Stimulated activated CD4-positive, alpha-beta T cell treated with anti-CD3 and anti-CD28 coated beads, Interleukin-1b, Interleukin-23, amount 100 ng/mL, for 48 hours (primary cell): ENCODE measurements at places on chromosomes 1 and 21.

DNA sequence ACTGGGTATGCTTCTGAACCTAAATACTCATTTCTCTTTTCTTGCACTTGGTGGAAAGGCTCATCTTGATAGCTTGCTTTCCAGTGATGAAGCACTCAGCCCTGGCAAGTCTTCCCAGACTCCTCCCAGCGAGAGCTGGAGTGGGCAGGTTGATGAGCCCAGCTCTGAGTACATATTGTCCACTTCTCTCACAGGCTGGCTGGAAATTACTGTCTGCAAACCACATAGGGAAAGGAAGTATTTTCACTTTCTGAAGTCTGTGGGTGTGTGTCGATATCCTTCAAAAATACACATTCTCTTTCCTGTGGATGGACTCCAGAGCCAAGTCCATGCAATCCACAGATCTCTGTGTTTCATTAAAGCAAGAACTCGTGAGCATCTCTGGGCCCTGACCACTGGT is 38.7 kb upstream of the CNTN2 start:
- DNase-seq = no peak

DNA sequence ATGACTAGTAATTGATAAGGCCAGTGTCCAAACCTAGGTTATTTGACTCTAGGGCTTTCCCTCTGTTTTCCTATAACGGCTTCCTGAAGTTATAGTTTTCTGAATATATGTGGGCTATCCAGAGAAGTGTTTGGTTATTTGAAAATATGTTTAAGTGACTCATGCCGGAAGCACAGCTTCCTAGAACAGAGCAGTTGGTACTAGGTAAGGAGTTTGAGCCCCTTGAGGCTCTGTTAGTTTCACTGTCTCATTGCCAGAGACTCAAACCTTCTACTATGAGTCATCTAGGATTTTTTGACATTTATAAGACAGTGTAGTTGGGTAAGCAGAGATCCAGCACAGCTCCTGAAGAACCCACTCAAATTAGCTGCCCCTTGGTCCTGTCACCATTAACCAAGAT is 27.1 kb upstream of the LEPR start:
- DNase-seq = peak; percentile 11

GRCh38 chr1:55610203-55610602 is 395.0 kb upstream of the USP24 start:
- DNase-seq = no peak

GRCh38 chr1:170176772-170177171 is 31.0 kb downstream of the NTMT2 start:
- DNase-seq = no peak

- no peak for DNase-seq
Observed at GRCh38 chr1:41622402-41622801, 137.9 kb upstream of the EDN2 start.

GRCh38 chr1:221331273-221332183 is 410.4 kb downstream of the DUSP10 start:
- DNase-seq = no peak

DNA sequence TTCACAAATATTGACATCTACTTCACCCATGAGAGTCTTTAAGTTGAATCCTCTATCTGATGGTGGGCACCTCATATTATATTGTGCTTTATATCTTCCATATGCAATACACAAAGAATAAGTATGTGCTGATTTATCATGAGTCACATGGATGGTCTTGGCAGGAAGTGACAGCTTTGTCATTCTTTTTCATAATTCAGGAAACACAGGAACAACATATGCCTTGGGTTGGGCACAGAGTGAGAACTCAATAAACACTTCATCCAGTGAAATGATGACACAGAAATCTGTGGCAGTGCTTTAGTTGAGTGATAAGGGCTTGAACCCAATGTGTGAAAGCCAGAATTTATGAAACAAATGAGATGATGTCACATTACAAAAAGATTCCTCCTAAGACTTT is 41.2 kb downstream of the GADD45A start:
- no peak for DNase-seq
